ENCODE measurements at places on chromosomes 16 and 17. TPM values are rescaled to one million over a fixed set of nuclear protein-coding genes. Genes with fewer than 3 reads are reported as not detected.

Gene OR4D1
- not detected for total RNA-seq

Gene CA5A
- total RNA-seq = not detected

Gene PRR29
- total RNA-seq = 1.5 TPM

Gene SMYD4
- total RNA-seq = 8.9 TPM

Gene GNG13
- total RNA-seq = not detected
